ENCODE measurements at places on chromosomes 11 and 22.

- DNase-seq, result no peak
Observed at GRCh38 chr11:34449013-34449412, 10.3 kb downstream of the CAT start.

GRCh38 chr22:37601540-37602442 lies 6.8 kb upstream of the GGA1 start:
- peak; percentile 86 for DNase-seq

DNA sequence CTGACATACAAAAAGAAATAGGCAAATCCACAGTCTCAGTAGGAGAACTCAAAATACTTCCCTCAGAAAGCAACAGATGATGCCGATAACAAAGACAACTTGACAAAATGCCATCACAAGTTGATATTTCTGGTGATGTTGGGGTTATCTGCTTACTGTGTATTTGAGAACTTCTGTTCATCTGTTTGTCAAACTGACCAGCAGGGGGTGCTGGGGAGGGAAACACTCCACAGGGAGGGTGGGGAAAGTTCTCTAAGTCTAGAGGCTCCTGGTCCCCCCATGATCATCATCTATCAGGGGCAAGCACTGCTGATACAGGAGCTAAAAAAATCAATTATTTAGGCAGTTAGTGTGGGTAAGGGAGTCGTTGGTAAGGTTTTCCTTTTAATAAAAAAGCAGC lies 19.2 kb downstream of the GLYATL1 start:
- peak; percentile 51 for DNase-seq

DNA sequence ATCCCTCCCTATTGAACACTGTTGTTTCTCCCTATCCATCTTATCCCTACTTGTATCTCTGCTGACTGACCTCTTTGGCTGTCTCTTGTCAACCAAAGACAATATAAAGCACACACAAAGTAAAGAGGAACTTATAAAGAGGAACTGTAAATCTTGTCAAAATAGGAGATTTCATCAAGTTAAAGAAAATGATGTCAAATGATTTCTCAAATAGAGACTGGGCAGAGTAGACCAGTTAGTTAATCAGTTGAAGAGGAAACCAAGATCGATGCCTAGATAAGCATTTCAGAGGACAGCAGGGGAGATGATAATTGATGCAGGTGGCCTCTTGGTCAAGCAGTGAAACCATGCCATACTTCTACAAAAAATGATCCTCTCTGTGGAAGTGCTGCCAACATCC lies 22.7 kb downstream of the KCNQ1OT1 start:
- DNase-seq, result no peak

GRCh38 chr11:123581651-123582399 lies 72.6 kb downstream of the SCN3B start:
- DNase-seq, result no peak

- DNase-seq, result no peak
Observed at GRCh38 chr11:40236526-40236925, 1222.9 kb downstream of the LRRC4C start.

DNA sequence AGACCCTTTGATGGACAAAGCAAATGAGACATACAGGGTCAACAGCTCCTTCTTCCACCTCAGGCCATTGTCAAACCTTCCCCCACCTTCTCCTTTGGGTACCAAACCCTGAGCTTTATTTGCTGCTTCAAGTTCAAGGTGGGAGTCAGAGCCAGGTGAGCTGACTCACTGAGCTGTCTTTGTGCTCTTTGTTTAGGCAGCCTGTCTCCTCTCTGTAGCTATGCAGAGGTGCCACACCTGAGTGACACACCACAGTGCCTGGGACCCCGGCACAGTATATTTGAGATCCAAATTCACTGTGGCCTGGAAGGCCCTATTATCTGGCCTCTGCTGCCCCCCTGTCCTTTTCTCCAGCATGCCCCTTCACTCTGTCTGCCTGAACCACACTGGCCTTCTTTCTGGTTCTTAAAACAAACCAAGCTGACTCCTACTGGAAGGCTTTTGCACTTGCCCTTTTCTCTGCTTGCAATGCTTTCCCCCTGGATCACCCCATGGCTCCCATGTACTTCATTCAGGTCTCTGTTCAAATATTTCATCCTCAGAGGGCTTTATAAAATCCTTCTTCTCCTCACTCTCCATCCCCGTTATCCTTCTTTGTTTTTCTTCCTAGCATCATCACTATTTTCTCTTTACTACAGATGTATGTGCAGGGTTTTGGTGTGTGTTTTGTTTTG lies 16.1 kb downstream of the LMO2 start:
- no peak for DNase-seq

DNA sequence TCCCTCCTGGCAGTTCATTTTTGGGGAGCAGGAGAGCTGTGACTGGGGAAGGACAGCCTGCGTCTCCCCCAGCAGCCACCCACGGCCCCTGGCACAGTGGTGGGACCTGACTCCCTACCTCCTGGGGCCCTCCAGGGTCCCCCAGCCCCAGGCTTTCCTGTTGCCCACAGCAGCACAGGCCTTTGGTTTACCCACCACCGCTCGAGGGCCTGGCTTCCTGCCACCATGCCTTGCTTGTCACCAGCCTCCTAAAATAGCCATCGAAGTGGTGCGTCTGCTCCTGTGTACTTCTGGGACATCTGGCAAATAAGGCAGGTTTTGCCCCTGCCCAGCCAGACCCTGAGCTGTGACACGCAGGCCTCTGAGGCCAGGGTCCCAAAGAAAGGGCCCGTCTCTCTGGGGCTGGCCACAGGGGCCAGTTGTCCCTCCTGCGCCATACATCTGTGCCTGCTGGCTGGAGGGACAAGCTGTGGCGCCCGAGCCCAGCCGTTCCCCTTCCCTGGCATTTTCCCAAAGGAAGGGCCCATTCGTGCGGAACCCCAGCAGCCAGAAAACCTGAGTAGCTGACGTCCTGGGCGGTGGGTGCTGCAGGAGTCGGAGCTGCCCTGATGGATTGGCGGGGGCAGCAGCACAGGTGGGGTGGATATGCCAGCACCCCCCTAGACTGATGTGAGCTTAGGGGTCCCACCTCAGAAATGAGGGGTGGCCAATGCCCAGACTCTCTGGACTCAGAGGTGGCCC lies 14.6 kb downstream of the PHLDA2 start:
- DNase-seq, result no peak

Data from iPS-NIHi11 (cell line).